ENCODE measurements at places on chromosomes 1 and 21.

DNA sequence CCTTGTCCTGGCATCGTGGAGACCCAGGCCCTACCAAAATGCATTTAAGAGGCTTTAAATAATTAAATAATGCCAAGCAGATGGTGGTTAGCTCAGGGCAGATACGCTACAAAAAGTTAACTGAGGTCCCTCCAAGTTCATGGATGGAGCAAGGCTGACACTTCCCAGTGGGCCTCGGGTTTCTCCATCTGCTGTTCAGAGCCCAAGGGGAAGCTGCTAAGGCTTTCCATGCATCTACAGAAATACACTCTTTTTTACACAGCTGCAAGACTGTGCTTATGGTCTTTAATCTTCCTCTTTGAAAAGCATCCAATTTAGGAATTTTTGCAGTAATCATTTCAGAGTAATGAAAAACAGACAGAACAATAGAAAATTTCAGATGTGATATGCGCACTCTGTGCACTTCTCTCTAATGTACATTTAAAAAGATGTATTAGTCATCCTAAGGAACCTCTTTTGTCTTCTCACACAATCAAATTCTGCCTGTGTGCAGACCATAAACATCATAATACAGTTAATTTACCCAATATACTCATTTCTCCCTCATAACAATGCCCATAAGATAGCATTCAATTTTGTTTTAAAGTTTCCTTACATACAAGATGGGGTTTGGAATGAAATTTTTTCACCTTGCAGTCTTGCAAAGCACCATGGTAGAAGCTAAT lies 173.2 kb upstream of the ATP1B1 start:
- no peak for DNase-seq

DNA sequence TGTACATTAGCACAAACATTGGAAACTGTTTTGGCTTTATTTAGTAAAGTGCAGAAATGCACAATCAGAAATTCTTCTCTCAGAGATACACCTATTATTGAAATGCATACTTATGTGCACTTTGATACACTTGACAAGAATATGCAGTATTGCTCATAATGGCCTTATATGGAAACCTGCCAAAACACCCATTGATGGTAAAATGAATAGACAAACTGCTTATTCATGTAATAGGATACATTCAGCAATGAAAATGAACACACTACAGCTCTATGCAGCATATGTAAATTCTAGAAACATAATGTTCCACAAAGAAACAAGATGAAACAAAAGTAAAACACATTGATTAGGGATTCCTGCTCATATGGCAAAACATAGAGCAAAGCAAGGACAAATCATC lies 223.9 kb downstream of the S1PR1 start:
- DNase-seq: no peak

- DNase-seq: no peak
These were observed 19.8 kb downstream of the OLFML2B start for GRCh38 chr1:162003830-162004215.

- no peak for DNase-seq
These were observed 71.6 kb upstream of the GRIK3 start for GRCh38 chr1:37105911-37106310.

- no peak for DNase-seq
These were observed 17.0 kb downstream of the IL10RB start for GRCh38 chr21:33283203-33283602.

DNA sequence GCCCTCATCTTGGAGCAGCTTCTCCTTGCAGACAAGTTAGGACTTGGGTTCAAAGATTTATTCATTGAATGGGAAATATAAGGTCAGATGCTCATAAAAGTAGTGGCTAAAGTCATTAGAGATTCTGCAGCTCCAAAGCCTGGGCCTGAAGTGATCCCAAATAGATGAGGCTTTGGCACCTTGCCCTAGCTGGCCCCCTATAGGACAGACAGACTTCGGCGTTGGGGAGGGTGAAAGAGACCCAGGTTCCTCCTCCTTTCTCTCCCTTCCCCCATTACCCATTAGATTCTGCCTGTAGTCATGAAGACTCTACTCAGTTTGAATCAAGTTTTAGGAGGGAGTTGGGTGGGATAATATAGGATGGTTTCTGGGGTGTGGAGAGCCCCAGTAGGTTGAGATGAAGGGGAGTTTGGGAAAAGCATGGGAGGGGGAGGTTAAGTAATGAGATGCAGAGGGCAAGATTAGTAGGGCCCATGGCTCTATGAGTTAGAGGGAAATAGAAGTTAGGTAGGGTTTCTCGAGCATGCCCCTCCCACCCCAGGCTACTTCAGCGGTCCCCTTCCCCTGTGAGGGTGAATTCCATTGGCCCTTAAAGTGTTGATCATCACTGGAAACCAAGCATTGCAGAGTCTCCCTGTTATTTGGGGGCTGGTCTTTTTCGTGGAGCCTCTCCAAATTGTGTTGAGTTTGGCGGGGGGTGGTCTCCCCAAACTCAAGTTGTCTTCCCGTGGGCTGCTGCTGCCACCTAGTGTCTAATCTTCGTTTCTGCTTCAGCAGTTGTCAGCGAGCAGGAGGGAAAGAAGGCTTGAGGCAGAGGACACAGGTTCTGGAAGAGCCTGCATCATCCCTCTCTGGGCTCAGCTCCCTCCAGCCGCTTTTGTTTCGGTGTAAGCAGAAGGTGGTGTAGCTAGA lies 2.1 kb upstream of the AHDC1 start:
- no peak for DNase-seq

DNA sequence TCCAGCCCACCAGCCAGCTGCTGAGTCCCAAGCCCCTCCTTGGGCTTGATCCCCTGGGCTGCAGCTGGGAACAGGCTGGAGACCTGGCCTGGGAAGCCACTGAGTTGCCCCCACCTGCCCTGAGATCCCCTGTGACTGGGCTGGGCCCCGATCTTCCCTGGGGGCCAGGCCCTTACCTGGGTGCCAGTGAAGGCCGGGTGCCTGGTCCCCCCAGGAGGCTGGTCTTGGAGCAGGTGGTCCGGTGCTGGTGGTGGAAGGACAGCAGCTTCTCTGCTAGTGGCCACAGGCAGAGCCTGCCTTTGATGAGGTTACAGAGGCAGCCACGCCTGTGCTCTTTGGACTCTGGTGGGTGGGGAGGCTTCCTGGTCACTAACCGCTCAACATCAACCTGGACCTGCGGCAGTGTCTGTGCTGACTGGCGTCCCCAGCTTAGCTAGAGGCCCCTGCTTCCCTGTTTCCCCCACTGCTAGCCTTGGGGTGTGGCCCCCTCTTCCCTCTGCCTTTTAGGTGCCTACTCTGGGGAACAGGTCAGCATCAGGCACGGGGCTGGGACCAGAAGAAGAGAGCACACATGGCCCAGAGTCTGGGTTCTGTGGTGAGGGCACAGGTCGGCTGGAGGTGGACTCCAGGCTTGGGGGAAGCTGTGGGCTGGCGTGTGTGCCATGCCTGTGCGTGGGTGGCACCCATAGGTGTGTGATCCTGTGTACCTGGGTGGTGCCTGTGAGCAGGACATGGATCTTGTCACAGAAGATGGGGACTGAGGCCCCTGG lies at the start of gene EPS8L3:
Gene EPS8L3, minus strand, starts transcription at position 278 of the 770 bp plus-strand sequence. CDS start 2,174 bp downstream, outside the sequence.
- DNase-seq: peak; percentile 71

Measured in posterior vena cava (tissue), 2 donors.